AG04449 (cell line): ENCODE measurements at places on chromosomes 7 and 10.

DNA sequence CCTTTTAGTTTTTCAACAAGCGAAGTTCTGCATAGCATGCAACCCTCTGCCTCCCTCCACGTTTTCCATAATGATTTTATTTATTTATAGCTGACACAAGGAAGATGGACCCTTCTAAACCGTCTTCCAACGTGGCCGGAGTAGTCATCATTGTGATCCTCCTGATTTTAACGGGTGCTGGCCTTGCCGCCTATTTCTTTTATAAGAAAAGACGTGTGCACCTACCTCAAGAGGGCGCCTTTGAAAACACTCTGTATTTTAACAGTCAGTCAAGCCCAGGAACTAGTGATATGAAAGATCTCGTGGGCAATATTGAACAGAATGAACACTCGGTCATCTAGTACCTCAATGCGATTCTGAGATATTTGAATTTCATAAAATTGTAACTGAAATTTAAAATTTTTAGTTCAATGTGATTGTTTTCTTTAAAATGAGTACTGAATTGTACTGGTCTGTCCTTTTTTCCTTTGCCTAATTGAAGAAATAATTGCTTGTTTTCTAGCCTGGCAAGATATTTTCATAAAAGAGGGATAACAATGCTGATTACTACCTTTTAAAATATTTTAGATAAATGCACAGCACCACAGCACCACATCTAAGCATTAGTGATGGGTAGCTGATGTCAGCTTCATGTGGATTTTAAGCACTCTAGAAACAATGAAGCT lies 41.5 kb upstream of the SLC39A12 start:
- DNase-seq: peak; percentile 9

- DNase-seq: no peak
Measured at GRCh38 chr7:24836084-24836483, 78.8 kb upstream of the GSDME start.

- DNase-seq: no peak
Measured at GRCh38 chr10:34228066-34228465, 587.0 kb downstream of the PARD3 start.

DNA sequence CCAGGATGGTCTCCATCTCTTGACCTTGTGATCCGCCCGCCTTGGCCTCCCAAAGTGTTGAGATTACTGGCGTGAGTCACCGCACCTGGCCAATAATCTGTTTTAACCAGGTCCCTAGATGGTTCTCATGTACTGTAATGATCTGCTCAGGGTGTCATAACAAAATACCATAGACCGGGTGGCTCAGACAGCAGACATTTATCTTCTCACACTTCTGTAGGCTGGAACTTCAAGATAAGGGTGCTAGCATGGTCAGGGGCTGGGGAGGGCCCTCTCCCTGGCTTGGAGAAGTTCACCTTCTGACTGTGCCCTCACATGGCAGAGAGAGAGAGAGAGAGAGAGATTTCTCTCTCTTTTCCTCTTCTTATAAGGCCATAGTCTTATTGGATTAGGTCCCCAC lies 279.4 kb upstream of the LYZL1 start:
- DNase-seq: no peak

DNA sequence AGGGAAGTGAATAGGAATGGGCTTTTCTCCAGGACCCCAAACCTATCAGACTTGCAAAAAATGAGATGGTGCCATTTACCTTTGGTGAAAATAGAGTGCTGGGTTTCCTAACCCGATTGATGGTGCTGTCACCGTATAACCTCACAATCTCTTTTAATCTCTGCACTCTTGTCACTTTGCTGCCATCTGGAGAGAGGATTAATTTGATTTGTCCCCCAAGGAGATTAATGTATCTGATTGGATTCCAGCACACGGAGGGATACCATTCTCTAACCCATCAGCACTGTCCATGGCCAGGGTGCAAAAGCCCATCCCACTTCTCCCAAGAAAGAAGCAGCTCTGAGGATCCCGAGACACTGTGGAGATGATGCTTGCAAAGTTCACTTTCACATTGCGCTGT lies 86.3 kb upstream of the NFE2L3 start:
- no peak for DNase-seq

- no peak for DNase-seq
Measured at GRCh38 chr7:18993933-18994668, 123.3 kb downstream of the TWIST1 start.

DNA sequence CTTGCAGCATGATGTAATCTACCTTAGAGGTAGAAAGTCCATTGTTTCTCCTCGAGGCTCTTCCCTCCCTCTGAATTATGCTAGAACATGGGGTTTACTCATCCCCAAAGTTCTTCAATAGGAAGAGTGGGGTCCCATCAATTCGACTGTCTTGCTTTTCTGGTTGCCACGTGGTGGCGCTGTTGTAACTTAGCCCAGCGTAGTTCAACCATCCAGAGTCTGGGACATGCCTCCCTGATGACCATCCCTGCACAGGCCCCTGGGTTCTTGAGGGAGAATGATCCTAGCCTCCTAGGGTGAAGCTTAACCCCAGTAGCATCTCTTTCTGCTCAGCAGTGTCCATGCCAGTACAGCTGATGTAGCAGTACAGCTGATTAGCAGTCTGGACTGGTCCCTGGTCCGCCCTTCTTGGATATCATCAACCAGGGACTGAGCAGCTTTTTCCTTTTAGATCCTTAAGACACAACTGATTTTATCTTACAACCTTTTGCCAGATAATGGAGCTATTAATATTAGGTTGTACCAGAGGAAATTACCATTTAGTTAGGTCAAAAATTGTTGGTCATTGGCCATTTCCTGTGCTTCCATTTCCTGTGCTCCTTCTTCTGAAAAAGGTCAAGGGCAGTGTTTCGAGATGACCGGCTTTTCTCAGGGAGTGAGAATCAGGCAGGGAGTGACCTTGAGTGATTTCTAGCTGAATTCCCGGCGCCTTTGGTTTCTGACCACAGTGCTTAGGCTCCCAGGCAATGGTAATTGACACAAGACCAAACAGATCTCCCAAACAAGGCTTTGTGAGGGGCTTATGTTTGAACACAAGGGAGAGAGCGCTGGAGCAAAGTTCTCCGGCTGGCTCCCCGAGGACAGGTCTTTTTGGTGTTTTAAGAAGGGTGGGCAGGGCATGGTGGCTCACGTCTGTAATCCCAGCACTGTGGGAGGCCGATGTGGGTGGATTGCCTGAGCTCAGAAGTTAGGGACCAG lies 65.4 kb downstream of the TACC2 start:
- no peak for DNase-seq

- no peak for DNase-seq
Measured at GRCh38 chr7:141102436-141102835, 28.6 kb downstream of the TMEM178B start.

DNA sequence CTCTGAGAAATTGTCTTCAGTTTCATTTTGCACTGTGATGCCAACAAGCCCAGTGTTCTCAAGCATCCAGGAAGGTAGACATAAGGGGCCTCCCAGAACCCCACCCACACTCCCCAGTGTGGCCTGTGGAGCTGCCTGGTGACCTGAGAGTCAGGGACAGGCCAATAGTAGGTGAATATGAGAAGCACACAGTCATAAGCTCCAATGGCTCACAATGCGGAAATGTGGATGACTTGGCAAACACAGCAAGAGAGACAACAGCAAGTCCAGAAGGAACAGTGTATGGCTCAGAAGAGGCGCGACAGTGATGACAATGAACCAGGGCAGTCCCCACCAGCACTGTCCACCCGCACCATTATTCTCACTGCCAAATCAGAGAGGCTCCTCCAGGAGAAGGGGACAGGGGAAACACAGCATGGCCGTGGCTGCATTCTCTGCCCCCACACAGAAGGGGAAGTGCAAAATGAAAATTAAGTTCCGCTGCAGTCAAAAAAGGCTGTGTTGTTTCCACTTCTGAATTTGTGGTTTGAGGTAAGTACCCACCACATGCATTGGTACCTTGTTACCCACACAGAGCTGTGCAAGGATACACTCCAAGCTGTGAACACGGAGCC lies 419.8 kb downstream of the GRID1 start:
- DNase-seq: no peak

DNA sequence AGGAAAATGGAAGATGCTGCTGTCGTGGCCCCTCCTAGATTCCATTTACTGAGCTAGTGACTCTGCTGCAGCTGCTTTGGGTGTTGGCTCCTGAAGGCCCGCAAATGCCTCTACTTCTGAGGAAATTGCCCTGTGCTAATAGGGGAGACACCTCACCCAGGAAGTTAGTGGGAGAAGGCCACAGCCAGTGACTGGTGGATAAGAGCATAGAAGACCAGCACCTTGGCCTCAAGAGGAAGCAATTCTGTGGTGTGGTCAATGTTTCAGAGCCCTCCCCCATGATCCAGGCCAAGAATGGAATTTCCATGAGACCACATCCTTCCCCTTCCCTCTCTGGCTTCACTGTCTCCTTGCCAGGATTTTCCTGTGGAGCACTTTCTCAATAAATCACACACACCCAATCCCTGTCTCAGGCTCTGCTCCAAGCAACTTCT lies 25.0 kb upstream of the FZD1 start:
- no peak for DNase-seq

DNA sequence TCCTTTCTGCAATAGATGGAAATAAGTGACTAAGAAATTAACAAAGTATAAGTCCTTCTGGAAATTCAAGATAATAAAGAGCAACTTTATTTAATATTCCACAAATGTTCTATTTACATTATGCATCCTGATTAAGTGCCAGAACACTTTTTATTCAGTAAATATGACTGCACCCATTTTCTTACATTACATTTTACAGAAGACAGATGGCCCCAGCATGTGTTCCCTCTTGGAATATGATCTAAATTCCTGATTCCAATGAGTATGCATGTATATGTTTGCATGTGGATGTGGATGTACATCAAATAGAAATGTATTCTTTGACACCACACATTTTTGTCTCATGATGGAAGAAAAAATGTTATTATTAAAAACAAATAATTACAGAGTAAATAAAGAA lies 628.7 kb upstream of the SEMA3D start:
- DNase-seq: no peak

GRCh38 chr10:77592946-77593636 lies 44.5 kb downstream of the KCNMA1 start:
- peak; percentile 81 for DNase-seq

- DNase-seq: no peak
Measured at GRCh38 chr10:78079411-78079810, 45.7 kb downstream of the RPS24 start.

GRCh38 chr10:128373071-128373749 lies 247.0 kb upstream of the MKI67 start:
- no peak for DNase-seq

GRCh38 chr10:107340326-107340725 lies 175.8 kb upstream of the SORCS1 start:
- DNase-seq: no peak

DNA sequence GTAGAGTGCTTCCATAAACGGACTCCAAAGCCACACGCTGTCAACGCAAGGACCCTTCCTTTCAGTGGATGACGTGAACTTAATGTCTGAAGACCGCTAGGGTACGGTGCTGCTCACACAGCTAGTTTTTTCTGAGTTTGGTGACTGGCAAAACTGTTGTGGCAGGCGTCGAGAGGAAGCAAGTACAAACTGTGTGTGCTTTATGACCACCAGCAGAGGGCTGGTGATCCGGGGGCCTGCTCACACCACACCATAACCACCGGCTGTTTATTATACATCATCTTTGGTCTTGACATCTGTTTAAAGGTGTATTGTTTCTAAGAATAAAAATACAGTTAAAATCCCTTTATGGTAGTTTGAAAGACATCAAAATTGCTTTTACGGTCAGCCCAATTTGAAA lies 37.1 kb upstream of the ATP6V0A4 start:
- no peak for DNase-seq

DNA sequence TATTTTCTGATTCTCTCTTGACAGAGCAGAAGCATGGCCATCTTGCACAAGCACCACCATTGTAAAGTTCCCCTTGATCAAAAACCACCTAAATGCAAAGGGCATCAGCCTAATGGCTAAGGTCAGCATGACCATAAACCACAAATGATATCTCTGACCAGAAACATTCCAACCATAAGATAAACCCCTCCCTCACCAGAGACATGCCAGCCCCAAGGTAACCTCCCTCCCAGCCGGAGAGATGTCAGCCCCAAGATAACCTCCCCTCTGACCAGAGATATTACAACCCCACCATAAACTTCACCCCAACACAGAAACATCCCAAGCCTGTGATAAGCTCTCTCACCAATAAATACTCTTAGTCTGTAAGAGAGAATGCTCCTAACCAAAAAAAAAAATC lies 72.1 kb upstream of the CDK1 start:
- DNase-seq: no peak

DNA sequence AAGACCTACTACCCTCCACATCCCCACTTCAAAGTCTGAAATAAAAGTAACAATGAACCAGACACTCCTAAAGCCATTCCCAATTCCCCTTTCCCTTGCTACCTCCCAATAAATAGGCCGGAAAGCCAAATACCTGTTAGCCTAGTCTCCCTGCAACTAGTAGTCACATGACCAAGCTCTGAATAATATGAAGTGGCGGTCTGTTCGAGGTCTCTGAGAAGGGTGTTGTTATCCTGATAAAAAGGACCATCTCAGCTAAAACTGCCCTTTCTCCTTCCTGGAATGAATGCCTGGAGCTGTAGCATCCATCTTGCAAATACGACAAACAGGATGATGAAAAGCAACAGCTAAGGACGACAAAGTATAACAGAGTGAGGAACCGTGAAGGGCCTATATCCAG lies 6.0 kb downstream of the KIF5B start:
- no peak for DNase-seq

- no peak for DNase-seq
Measured at GRCh38 chr10:73625004-73625883, 16.0 kb downstream of the MYOZ1 start.

DNA sequence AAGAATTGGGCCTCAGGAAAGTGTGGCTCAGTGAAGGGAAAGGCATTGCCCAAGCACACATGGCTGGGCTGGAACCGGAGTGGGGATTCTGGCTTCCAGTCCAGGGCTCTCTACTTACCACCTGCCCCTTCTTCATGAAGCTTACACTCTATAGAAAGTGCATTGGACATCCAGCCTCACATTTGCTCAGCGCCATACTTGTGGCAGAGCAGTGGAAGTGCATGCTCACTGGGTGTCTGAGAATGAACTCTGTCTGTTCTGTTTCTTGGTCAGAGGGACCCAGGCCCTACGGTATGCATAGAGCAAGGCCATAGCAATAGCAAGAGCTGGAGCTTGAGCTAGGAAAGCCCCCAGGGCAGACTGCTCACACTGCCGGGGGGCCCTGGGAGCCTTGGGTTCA lies 1253.5 kb downstream of the TYW1 start:
- DNase-seq: no peak

- no peak for DNase-seq
Measured at GRCh38 chr7:127512663-127513062, 72.7 kb downstream of the GCC1 start.

GRCh38 chr10:69644658-69645295 lies 14.7 kb downstream of the FAM241B start:
- DNase-seq: no peak

- DNase-seq: no peak
Measured at GRCh38 chr10:76357726-76358415, 926.4 kb downstream of the LRMDA start.

- no peak for DNase-seq
Measured at GRCh38 chr7:80847027-80847426, 71.8 kb downstream of the SEMA3C start.

DNA sequence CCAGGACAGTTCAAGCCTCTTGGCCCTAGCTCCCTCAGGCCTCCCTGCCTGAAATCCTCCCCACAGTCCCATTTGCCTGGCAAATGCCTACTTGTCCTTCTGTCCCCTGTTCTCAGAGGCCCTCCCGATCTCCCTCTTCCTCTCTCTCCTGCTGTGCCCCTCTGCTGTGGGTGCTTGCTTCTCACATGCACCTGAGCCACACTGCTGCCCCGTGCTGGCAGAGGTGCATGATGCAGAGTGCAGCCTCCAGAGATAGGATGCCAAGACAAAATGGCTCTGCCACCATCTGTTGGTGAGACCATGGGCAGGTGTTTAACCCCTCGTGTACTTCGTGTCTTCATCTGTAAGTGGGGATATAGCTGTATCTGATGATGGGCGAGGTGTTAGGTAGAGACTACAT lies 158.4 kb downstream of the RGS10 start:
- no peak for DNase-seq
